NCI-H1417 treated with DMSO at 0.1 percent for 48 hours (cell line): ENCODE measurements at places on chromosomes 11 and 22.

GRCh38 chr11:6670202-6670830, 12.8 kb downstream of the MRPL17 start:
- DNase-seq: no peak

- DNase-seq: no peak
These were observed 12.2 kb downstream of the CBL start for GRCh38 chr11:119218141-119218878.

- DNase-seq: no peak
These were observed 617.1 kb downstream of the BRD1 start for GRCh38 chr22:49210606-49211005.

GRCh38 chr11:71326328-71326940, 74.1 kb upstream of the SHANK2 start:
- DNase-seq: no peak

DNA sequence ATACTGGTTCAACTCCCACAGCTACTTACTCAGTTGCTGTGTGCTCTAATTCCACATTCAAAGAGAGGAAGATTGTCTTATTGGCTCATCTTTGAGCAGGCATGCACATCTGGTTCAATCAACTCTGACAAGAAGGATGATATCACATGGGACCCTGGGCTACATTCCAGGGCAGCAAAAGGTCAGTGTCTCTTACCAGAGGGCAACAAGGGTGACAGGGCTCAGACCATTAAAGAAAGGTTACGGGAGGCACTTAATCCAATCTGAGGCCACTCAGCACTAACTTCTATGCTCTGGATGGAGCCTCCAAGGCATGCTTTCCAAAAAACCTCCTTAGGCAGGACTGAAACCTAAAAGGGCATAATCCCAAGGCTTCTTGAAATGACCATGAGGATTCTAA, 549.4 kb upstream of the API5 start:
- DNase-seq: no peak

DNA sequence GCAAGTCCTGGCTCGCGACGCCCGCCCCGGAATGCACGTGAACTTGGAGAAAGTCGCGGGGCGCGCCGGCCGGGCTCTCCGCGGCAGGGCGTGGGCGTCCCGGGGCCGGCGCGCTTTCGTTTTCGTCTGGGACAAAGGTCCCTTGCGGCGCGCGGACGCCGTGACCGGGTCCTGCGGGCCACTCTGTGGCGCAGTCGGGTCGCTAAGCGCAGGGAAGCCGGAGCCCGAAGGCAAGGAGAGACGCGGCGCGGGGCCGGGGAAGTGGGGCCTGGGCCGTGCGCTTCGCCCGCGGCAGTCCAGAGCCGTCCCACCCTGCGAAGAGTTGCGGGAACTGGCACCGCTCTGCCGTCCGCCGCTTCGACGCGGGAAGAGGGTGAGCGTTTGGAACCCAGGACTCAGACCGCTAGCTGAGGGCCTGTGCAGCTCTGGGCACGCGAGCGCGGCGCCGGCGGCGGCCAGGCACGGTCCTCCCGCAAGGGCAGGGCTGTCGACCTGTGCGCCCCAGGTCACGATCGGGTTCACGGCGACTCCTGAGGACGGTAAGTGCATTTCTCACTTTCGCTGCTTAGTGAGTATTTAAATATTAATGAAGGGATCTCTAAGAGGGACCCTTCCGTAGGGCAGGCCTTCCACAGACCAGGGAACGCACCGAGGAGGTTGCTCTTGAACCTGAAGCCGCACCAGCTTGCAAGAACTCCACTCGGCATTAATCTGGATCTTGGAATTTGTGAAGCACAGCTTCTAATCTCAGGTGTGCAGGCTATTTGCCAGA, 78.0 kb upstream of the PPARA start:
- DNase-seq: no peak

- DNase-seq: no peak
These were observed 3.2 kb downstream of the AMOTL1 start for GRCh38 chr11:94771390-94771789.

GRCh38 chr11:11667056-11667455, 45.3 kb upstream of the GALNT18 start:
- DNase-seq: no peak

GRCh38 chr22:50673231-50674129, 857 bp downstream of the SHANK3 start:
- DNase-seq: no peak

DNA sequence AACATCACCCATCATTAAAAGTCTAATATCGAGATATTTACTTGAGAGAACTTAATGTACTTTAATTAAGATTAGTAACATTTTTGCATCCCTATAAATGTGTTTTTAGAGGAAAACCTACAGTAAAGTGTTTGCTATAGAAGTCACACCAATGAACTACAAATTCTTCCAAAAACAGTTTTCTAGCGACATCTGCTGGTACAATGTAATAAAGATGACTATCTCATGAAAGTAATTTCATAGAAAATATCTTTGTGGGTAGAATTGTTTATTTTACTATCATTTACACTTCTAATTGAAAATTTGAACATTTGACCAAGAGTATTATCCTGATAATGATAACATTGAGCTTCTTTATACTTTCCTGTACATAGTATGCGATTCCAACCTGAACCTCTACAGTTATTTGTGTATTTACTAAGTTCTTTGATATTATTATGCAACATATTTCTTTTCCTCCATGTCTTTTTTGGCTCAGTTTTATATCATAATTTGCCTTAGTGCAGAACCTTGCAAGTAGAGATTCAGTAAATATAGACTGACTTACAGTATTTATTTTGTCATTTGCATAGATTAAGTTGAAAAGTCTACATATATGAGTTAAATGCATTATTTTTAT, 252.7 kb downstream of the TMEM135 start:
- DNase-seq: peak; percentile 37

DNA sequence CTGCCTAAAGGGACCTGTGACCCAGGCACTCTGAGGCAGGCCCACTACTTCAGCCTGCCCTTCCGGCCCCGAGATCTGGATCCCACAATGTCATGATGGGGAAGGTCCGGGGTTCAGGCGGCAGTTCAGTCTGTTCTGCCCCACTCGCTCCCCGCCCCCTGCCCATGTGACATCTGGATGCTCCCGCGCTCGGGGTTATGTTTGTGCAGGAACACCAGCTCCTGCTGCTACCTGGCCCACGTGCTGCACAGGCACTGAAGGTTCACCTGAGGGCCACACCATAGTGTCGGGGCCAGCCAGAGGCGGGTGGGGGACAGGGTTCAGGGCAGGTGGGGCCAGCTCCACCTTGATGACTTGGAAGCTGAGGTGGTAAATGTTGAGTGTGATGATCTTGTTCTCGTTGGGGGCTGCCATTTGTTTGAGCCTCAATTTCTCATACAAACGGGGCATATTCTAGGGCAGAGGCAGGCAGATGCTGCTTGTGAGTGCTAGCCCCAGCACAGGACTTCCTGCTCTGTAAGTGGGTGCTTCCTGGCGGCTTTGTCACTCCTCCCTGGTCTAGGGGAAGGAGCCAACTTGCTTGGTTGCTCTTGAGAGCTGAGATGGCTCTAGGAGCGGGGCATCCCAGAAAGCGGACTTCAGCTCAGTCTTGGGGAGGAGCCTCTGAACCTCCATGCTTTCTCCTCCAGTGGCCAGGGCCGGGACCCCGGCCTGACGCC, 4.4 kb upstream of the SIPA1 start:
- no peak for DNase-seq

GRCh38 chr22:44158816-44159215, 21.9 kb upstream of the PARVG start:
- DNase-seq: no peak
